ENCODE measurements at places on chromosomes 7 and 10.

- DNase-seq, result no peak
Observed at GRCh38 chr7:127390186-127390816, 2.2 kb downstream of the ZNF800 start.

- no peak for DNase-seq
Observed at GRCh38 chr7:104908636-104909035, 105.4 kb upstream of the KMT2E start.

DNA sequence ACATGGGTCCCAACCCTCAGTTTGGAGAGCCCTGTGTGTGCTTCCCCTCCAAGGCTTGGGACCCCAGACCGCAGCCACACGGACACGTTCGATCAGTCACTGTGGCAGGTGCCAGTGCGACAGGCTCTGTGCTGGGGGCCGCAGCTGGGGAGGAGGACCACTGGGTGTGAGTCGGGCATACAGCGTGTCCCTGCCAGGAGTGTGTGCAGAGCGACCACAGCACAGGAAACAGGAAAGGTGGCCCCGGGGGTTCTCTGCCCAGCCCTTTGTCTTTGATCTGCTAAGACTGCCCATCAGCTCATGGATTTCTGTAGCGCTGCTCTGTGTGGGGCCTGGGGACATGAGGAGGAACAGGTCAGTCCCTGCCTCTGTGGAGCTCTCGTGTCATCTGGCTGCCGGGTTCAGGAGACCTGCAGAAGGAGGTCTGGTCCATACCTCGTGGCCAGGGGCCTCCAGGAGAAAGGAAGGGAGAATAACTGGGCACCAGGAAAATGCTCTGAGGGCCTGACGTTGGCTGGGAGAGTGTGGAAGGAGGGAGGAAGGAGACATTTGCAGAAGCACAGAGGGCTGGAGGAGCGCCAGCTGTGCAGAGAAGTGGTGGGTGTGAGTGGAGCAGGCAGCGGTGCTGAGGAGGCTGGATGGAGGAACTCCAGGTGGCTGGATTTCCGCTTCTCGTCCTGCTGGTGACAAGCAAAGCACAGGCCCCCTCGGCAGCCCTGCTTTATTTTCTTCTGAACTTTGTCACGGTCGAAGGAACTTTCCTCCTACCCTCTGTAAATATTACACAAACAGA, 4.1 kb downstream of the NUDT1 start:
- DNase-seq, result no peak

GRCh38 chr7:92834507-92835260, 1.7 kb downstream of the CDK6 start:
- DNase-seq, result no peak

DNA sequence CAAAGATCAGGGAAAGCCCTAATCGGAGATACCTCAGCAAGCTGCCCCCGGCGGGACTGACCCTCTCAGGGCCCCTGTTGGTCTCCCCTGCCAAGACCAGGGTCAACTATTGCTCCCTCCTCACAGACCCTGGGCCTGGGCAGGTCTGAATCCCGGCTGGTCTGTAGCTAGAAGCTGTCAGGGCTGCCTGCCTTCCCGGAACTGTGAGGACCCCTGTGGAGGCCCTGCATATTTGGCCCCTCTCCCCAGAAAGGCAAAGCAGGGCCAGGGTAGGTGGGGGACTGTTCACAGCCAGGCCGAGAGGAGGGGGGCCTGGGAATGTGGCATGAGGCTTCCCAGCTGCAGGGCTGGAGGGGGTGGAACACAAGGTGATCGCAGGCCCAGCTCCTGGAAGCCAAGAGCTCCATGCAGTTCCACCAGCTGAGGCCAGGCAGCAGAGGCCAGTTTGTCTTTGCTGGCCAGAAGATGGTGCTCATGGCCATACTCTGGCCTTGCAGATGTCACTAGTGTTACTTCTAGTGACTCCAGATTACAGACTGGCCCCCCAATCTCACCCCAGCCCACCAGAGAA, 24.1 kb downstream of the TBATA start:
- no peak for DNase-seq

GRCh38 chr7:699476-700170, 26.9 kb upstream of the DNAAF5 start:
- no peak for DNase-seq

Measured in activated CD4-positive, alpha-beta T cell treated with anti-CD3 and anti-CD28 coated beads for 24 hours (primary cell).